ENCODE measurements at places on chromosomes 1 and 21. TPM values are rescaled to one million over a fixed set of nuclear protein-coding genes. Genes with fewer than 3 reads are reported as not detected.

CYP4Z1 gene
- not detected for total RNA-seq

OR2T29 gene
- total RNA-seq: not detected

TNFRSF1B gene
- total RNA-seq: 1.6 TPM

PHGDH gene
- total RNA-seq: 24.7 TPM

UTS2 gene
- total RNA-seq: not detected

TEX38 gene
- total RNA-seq: not detected

DISC1 gene
- 2.4 TPM for total RNA-seq

LCE6A gene
- total RNA-seq: not detected

NPHS2 gene
- total RNA-seq: not detected

BEST4 gene
- total RNA-seq: not detected

SF3B4 gene
- total RNA-seq: 20.0 TPM

VSIG8 gene
- not detected for total RNA-seq

PPP2R5A gene
- total RNA-seq: 38.9 TPM

GJA4 gene
- not detected for total RNA-seq

SUSD4 gene
- 33.0 TPM for total RNA-seq

CREG1 gene
- 70.4 TPM for total RNA-seq

CA14 gene
- total RNA-seq: not detected

GBP1 gene
- 50.0 TPM for total RNA-seq

AGRN gene
- 1,083 TPM for total RNA-seq

RIIAD1 gene
- total RNA-seq: not detected
